Activated T-cell treated with anti-CD3 and anti-CD28 coated beads, Interleukin-2, amount 50 U/mL, for 72 hours (primary cell): ENCODE measurements at places on chromosomes 5 and 9. TPM values are rescaled to one million over a fixed set of nuclear protein-coding genes. Genes with fewer than 3 reads are reported as not detected.

DNA sequence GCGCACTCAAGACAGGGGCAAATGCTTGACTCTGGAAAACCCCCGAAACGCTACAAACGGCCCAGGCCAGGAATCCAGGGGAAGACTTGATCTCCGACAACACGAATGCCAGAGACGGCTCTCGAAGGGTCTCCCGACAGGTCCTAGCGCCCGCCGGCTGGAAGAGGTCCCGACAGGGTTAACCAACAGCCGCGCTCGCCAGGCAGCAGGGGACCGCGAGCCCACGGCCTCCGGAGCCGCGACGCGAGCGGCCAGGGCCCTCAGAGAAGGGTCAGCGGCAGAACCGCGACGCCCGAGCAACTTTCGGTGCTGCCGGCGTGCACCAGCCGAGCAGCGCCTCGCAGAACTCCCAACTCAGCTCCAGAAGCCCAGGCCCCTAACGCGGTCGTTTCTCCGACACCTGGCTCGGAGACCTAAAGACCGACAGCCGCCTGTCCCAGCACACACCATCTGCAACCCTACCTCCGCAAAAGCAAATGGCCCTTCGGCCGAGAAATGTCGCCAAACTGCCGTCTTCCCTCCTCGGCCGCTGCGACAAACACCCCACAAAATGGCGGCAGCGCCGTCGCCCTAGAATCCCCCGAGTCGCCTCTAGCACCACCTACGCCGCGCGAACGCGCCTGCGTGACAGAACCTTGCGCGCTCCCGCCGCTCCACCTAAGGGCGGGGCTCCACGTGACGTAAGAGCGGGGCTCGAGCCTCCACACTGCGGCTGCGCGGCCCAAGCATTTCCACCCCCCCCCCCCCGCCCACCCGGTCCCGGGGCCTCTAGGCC, at the start of gene CLK4:
Gene CLK4 (minus strand): TSS at position 567 of the 775 bp plus-strand sequence. CDS start 3,634 bp downstream, outside the sequence.
- H3K36me3 ChIP-seq = peaks cover 13% of the 10 kb centered on the region
- DNase-seq = peak; percentile 98
- no peaks in the 10 kb centered on the region for H3K27me3 ChIP-seq
- H3K4me1 ChIP-seq = peaks cover 32% of the 10 kb centered on the region

The LRRC8A gene
- 19.2 TPM for total RNA-seq

DNA sequence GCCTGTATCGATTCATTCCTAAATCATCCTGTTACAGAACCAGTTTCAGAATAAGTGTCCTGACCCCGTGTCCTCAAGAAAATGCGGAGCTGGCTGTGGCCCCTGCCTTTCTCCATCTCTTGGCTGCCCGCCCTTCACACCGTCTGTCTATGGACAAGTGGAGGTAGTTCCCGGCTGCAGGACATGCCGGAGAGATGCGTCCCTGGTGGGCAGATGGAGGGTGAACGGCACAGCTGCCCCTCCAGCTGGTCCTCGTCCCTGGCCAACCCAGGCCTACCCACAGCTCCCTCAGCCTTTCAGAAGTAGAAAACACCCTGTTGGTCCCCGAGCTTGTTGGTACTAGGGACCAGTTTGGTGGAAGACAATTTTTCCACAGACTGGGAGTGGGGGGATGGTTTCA, 14.8 kb upstream of the EXOC3 start:
- H3K27ac ChIP-seq = no peak overlapping the region
- peaks cover 10% of the 10 kb centered on the region for H3K36me3 ChIP-seq
- peaks cover 49% of the 10 kb centered on the region for H3K4me1 ChIP-seq
- DNase-seq = no peak
- H3K27me3 ChIP-seq = peaks cover 11% of the 10 kb centered on the region

- DNase-seq = peak; percentile 93
- H3K4me3 ChIP-seq = peak within 1 kb of the TSS; percentile 90
- H3K4me1 ChIP-seq = peaks cover 53% of the 10 kb centered on the region
- H3K27me3 ChIP-seq = no peaks in the 10 kb centered on the region
- H3K27ac ChIP-seq = peak within 1 kb of the TSS; percentile 99
Observed at GRCh38 chr5:79990598-79991507, at the start of gene MTX3. Gene MTX3, minus strand, starts transcription at chr5:79991262. Its CDS starts 24 bp downstream, at chr5:79991238.

DNA sequence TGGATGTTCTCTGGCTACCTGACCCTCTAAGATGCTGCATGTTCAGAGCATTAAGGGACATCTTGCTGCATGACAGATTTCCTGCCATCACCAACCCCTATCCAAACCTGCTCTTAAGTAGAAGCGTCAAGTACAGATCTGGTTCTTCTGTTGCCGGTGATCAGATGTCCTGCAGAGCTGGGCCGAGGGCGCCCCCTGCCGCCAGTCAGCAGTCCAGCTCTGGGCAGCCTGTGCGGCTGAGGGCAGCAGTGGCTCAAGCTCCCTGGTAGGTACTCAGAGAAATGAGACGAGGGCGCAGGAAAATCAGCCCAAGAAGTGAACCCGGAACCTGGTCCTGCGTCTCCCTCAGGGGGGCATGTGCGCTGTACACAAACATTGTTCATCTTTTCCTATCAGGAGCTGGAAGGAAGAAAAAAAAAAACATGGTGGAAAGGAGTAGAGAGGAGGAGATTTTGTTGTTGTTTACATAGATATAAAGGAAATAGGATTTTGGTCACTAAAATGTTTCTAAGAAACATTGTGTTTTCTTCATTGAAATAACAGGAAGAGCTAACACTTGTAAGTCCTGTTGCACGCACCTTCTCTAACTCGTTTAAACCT, 95.8 kb downstream of the CFAP90 start:
- no peaks in the 10 kb centered on the region for H3K4me1 ChIP-seq
- no peak overlapping the region for H3K4me3 ChIP-seq
- peak overlapping the region; percentile 5 for H3K27ac ChIP-seq
- no peaks in the 10 kb centered on the region for H3K36me3 ChIP-seq
- DNase-seq = peak; percentile 45
- peaks cover 40% of the 10 kb centered on the region for H3K27me3 ChIP-seq

The CTXN3 gene
- not detected for total RNA-seq
